ENCODE measurements at places on chromosomes 11 and 22.

DNA sequence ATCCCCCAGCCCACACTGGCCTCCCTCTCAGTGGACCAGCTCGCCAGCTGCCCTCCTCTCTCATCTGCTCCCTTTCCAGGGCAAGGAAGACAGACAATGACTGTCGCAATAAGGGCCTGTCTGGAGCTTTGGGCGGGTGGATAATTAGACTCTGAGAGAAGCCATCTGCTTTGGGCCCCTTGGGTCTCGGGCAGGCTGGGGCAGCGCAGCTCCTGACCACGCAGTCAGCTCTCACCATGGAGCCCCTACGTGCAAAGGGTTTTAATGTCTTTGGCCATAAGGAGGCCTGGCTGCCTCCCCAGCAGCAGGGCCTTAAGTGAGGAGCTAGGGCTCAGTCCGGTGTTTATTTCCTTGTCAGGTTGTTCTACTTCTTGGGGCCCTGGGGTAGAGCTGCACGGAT is 153.9 kb downstream of the CHST1 start:
- DNase-seq, result no peak

- no peak for DNase-seq
Observed at GRCh38 chr11:71153005-71153390, 99.4 kb downstream of the SHANK2 start.

- DNase-seq, result no peak
Observed at GRCh38 chr11:71505001-71505400, 22.1 kb upstream of the KRTAP5-7 start.

DNA sequence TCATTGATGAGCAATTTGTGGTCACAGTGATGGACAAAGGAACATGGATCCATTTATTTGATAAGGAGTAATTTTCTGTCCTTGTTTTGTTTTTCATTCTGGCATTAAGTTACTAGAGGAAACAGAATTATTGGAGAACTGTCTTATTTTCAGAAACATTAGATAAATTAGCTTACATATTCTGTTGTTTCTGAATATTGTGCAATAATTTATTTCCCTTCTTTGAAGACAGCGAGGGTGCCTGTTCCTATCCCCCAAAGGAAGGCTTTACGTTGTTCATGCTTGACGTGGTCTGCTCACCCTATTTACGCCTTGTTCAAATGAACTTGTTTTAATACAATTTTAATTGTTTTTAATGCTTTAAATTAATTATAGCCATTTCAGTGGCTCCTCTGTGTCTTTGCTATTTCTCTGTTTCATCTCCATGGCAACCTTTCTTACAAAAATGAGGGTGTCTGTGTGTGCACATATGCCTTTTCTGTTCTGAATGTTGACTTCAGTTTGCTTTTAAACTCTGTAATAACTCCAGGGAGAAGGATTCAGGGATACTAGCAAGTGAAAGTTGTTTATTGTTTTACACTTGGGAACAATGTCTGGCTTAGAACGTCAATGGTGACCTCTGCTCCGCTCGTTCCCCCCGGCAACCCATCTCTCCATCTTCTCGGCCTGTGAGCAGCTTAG is 138.3 kb upstream of the PLET1 start:
- DNase-seq, result no peak

GRCh38 chr11:123977731-123978347 is at the start of gene OR10S1:
Gene OR10S1 (minus strand): TSS chr11:123977781. CDS start chr11:123977664, 117 bp downstream.
- DNase-seq, result no peak

All from endothelial cell (in vitro differentiated cells).